ENCODE measurements at places on chromosomes 5 and 9.

DNA sequence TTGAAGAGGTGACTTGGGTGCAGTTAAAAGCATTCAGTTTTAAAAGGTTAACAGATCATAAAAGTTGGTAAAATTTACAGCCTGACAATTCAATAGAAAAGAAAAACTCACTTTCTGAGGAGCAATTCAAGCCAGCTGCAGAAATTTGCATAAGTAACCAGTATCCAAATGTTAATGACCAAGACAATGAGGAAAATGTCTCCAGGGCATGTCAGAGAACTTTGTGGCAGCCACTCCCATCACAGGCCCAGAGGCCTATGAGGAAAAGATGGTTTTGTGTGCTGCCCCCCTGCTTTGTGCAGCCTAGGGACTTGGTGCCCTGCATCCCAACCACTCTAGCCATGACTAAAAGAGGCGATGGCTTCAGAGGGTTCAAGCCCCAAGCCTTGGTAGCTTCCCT is 1406.5 kb upstream of the ACO1 start:
- no peak for DNase-seq

DNA sequence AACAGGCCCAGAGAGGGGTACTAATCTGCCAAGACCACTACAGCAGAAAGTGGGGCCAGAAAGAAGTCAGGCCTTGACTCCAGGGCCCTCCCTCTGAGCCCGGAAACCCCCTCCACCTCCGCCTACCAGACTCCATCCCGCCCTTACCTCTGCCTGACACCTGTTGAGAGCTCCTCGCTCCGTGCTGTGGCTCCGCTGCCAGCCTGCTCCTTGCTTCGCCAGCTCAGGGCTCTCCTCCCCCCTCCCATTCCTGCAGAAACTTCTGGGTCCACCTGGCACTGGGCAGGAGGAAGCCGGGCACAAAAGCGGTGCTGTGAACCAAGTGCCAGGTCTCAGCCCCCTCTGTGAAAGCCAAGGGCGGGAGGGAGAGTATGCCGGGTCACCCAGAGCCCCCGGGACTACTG is 6.4 kb upstream of the ST6GALNAC6 start:
- peak; percentile 64 for DNase-seq

DNA sequence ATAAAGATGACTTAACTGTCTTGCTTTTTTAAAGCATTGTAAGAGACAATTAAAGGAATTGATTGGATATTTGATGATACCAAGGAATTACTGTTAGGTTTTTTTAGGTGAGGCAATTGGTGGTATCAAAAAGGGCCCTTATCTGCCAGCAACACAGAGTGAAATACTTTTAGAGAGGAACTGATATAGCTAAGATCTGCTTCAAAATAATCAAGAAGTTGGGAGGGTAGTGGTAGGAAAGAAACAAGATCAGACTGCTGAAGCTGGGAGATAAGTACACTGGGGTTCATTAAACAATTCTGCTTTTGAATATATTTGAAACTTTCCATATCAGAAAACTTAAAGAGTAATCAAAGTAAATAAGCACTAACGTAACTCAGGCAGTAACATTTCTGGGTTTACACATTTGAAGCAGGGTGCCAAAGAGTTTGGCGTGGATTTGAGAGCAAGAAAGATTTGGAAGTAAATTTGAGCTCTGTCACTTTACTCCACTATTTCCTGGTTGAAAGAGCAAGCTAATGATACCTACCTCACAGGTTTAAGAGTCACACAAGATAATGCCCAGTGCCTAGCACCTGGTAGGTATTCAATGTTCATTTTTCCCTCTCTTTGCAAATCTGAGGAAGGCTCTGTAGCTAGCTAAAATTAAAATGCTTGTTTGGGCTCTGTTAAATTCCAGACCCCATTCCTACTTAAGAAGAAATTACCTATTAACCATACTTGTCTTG is 6.9 kb downstream of the ERMP1 start:
- DNase-seq: no peak

GRCh38 chr5:115850744-115851416 is 9.1 kb downstream of the AP3S1 start:
- DNase-seq: no peak

- DNase-seq: no peak
These were observed 45.3 kb downstream of the FNIP1 start for GRCh38 chr5:131751506-131751905.

DNA sequence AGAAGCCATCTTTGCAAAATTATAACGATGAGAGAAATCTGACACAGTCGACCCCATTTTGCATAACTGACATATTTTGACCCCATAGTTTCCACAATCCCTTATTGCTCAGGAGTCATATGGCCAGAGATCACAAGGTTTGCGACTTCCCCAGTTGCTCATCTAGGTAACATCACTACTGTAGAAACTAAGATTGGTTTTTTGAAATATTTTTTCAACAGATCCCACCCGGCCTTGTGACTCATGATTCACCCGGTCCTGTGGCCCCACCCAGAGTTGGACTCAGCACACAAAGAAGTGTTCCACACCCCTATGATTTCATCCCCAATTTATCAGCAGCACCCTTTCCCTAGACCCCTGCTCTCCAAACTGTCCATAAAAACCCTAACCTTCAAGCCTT is 50.2 kb downstream of the TIMD4 start:
- DNase-seq: no peak

Data from T-helper 2 cell (primary cell).